ENCODE measurements at places on chromosomes 11 and 22.

GRCh38 chr22:39738746-39739145 lies 154.8 kb downstream of the ENTHD1 start:
- no peak for DNase-seq

GRCh38 chr22:29798318-29798717 lies 31.1 kb downstream of the UQCR10 start:
- DNase-seq, result no peak

GRCh38 chr11:65479184-65480145 lies 19.4 kb upstream of the MALAT1 start:
- DNase-seq, result no peak

GRCh38 chr22:46043816-46044620 lies 67.1 kb upstream of the WNT7B start:
- no peak for DNase-seq

GRCh38 chr11:76831686-76832310 lies 28.9 kb upstream of the ACER3 start:
- no peak for DNase-seq

DNA sequence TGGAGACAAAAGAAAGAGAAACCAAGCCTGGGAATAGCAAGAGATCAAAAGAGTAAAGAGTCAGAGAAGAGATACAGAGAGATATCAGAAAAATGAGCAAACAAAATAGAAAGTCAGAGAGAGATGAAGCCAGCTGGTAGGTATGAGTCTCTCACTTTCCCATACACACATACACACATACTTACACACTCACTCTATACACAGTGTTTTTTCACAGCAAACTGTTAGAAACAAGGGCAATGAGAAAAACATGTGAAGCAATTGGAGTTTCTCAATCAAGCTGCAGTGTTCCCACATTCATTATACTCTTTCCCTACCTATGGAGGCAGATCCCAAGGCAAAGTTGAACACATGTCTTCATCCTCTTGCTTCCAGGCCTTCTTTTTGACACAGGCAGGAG lies 2.6 kb upstream of the NLRP10 start:
- DNase-seq, result no peak

DNA sequence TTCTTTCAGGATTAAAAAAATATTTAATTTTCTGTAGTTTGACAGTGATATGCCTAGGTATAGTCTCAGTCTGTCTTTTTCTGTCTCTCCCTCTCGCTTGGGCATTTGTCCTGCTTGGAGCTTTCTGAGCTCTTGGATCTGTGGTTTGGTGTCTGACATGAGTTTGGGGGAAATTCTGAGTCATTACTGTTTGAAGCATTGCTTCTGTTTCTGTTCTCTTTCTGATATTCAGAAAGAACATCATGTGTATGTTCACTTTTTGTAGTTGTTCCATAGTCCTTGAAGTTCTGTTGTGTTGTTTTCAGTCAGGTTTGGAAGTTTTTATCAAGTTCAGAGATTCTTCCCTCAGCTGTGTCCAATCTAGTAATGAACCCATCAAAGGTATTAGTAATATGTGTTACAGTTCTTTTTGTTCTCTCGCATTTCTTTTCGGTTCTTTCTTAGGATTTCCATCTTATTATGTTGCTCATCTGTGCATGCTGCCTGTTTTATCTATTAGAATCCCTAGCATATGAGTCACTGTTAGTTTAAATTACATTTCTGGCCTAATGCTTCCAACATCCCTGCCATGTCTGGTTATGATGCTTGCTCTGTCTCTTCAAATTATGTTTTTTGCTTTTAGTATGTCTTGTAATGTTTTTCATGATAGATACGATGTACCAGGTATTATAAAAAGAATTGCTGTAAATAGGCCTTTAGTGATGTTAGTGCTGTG lies 48.4 kb downstream of the DDX10 start:
- DNase-seq, result no peak

DNA sequence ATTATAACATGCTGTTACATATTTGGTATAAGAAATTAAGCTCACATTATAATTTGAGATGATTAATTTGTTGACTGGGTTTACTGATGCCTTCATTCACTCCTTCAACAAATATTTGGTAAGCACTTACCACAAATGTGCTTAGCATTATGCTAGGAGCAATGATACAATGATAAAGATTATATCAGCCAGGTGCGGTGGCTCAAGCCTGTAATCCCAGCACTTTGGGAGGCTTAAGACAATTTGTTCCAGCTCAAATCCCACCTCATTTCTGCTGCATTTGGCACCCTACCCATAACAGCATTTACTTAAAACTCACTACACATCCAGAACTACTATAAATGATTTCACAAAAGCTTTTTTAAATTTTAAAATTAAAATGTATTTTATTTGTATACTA lies 1263.6 kb upstream of the RAG2 start:
- DNase-seq, result no peak

GRCh38 chr11:16812274-16812673 lies 73.8 kb downstream of the C11orf58 start:
- no peak for DNase-seq

GRCh38 chr22:19094393-19094997 lies 27.7 kb downstream of the DGCR2 start:
- DNase-seq, result no peak
